SIG-M5 (cell line): ENCODE measurements at places on chromosomes 4 and X.

DNA sequence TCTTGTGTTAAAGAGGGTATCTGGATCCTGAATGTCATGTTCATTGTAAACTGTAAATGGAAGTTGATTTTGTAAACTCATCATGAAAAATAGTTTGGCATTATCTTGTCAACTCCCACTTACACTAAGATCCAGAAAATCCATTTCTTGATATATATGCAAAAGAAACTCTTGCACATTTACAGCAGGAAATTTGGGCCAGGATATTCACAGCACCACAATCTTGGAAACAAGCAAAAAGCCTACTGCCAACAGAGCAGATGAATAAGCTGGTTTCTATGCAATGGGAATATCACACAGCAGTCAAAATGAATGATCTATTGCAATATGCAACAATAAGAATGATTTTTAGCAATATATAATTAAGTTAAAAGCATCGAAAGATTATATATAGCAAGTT is 8.6 kb downstream of the GABRA4 start:
- no peak for DNase-seq

DNA sequence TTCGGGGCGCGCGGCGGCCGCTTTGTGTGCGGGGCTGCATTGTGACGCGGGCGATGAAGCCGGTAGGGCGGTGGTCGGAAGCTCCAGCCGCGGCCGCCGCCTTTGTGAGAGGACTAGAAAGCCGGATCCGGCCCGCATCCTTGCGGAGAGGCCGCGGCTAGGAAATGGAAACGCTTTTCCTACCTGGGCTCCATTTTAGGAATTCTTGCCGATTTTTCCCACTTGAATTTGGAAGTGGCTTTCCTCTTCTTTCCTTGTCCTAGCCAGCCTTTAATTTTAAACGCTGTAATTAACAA is 708 bp downstream of the TMSB4X start:
- DNase-seq = no peak

- no peak for DNase-seq
Measured at GRCh38 chr4:163866728-163867315, 372.3 kb downstream of the TMA16 start.

DNA sequence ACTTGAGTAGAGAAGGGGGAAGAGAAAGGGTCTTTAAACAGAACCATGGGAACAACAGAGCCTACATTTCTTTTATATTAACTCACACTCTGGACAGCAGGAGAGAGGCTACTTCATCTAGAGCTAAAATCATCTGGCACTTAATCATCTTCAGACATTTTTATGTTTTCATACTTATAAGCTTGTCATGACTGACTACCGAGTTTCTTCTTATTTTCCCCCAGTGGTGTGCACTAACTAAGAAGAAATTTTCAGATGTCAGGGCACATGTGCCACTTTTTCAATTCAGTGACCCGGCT is 11.8 kb upstream of the RTL5 start:
- no peak for DNase-seq

DNA sequence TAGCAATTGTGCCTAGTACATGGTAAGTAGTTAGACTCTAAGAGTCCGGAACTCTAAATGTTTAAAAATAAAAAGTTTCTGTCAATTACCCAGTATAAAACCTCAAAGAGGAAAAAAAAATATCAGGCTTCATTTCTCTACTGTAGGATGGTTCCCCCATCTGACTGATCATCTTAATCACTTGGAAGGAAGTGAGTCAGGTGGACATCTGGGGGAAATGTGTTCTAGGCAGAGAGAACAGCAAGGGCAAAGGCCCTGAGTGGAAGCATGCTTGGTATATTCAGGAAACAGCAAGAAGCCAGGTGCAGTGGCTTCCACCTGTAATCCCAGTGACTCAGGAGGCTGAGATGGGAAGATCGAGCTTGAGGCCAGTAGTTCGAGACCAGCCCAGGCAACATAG is 2.9 kb upstream of the EIF1AX start:
- DNase-seq = no peak

GRCh38 chr4:89468602-89469001 is 161.0 kb upstream of the GPRIN3 start:
- DNase-seq = no peak

GRCh38 chr4:15551740-15552446 is 82.2 kb downstream of the CC2D2A start:
- DNase-seq = no peak

GRCh38 chrX:130111220-130112154 is 1.2 kb upstream of the ELF4 start:
- DNase-seq = no peak

- no peak for DNase-seq
Measured at GRCh38 chr4:146033149-146033548, 94.5 kb upstream of the ZNF827 start.

DNA sequence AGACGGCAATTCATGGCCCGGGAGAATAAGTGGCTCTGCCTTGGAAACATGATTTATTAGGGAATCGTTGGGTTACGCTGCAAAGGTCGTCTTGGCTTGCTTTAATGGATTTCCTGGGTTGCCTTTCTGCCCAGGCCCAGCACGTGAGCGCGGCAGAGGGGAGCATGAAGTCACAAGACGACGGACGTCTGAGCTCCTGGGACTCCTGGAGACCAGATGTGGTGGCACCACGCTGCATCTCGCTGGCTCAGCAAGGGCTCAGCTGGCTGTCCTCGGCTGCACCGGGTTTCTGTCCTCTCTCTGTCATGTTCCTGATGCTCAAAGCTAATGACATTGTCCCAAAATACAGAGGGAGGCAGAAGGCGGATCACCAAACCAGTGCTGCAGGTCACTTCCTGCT is 61.2 kb downstream of the C4orf50 start:
- DNase-seq = no peak

- DNase-seq = no peak
Measured at GRCh38 chrX:136199365-136199764, 51.8 kb downstream of the MAP7D3 start.

DNA sequence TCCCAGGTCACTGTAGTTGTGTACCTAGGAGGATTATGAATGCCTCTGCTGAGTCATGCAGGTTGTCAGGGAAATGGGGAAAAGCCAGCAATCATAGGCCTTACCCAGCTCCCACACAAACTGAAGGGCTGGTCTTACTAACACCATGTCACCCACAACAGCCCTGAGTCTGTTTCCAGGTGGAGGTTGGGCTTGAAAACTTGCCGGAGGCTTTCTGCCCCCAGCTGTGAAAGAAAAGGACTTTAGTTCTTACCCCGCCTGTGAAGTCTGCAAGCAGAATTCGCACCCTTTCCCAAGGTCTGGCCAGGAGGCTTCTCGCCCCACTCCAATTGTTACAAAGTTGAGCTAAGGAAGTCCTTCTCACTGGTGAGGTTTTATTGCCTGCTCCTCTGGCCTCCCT is 143.9 kb downstream of the RPS6KA6 start:
- DNase-seq = no peak

DNA sequence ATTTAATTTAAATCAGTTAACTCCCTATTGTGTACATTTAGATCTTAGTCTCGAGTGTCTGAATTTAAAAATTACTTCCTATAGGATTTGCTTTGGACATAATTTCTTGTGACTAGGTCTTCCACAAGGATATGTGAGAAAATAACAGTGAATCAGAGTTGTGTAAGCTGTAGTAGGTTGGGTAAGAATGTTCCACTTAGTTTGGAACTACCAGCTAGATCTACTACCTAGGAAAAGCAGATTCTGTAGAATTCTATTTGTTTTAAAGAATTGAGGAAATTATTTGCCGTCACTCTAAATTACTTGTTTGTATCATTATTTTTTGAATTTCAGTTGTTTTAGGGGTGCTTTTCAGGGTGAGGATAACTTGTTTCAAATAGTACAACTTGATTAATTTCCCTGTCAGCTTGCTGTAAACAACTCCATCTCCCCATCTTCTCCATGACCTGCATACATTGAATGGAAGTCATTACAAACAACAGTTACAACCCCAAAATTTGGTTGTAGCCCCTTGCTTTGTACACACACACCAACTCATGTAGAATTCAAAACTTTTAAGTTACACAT is 1.3 kb downstream of the MTHFD2L start:
- no peak for DNase-seq

- DNase-seq = no peak
Measured at GRCh38 chrX:141314441-141314840, 72.1 kb upstream of the SPANXC start.

DNA sequence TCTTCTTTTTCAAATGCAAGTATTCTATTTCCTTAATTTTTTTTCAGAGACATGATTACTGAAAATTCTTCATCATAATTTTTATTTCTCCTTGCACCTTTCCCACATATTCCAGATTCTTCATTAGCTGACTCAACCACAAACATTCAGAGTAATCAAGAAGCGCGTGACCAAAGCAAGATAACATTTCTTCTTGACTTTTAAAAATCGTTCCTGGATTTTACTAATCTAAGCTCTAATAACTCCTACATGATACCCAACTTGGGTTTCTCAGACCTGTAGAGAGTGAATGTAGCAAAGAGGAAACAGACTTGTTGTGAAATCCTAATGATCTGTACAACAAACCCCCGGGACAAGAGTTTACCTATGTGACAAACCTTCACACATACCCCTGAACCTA is 615.0 kb downstream of the TMA16 start:
- DNase-seq = no peak

DNA sequence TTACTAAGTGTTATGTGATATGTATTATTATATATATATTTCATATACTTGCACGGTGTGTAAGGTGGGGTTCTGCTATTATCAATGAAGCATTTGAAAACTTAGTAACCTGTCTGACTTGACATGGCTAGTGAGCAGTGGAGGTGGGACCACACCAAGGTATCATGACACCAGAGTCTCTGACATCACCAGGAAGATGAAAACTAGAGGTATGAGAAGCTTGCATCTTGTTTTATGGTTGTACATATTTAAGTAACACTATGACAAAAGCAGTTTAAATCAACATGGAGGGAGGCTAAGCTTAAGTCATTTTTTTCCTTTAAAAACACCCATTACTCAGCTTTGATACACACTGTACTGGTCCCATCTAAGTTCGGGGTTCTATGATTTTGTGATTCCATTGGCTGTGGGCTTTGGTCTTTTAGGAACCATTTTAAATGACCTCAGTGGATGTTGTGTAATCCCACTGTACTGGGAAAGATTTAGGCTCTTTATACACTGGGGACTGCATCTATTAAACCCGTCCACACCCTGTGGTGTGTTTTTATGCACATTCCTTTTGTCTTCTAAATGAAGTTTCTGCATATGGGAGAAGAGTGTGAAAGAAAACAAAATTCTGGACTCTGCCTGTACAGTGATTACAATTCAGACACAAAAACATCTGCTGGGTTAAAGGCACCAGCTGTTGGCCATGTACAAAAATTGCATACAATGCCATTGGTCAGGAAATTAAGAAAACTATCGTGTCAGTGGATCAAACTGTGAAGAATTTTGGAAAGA is 570.6 kb downstream of the SPRY1 start:
- no peak for DNase-seq

GRCh38 chrX:2492531-2493218 is 8.1 kb downstream of the DHRSX start:
- no peak for DNase-seq

DNA sequence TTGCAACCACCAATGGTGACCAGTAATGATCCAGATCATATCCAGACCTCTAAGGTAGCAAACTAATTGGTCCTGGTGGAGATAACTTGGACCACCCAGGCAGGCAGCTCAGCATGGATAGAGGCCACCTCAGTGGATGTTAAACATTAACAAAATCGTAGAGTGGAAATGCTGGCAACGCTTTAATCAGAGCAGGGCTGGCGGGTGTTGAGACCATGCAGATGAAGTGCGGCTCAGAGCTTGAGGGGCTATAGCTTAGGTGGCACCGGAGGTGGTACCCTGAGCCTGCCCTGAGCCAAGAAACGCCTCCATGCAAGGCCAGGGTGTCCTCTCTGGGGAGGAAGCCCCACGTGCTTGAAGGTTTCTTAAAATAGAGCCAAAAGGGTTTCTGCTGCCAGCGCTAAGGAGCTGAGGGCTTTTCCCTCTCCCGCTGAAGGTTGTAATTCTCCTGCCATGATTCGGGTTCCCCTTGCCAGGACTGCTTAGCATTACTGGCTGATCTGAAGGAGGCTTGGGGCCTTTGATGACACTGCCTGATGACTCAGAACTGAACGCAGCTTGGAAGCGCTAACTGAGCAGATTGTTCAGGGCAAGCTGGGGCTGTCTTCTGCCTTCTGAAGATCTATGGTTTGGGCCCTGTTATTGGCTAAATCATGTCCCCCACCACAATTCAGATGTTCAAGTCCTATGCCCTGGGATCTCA is 177.8 kb upstream of the ATP6AP2 start:
- no peak for DNase-seq

- no peak for DNase-seq
Measured at GRCh38 chr4:109418588-109418987, 15.0 kb upstream of the SEC24B start.

- DNase-seq = no peak
Measured at GRCh38 chr4:81408341-81408740, 63.4 kb downstream of the RASGEF1B start.

GRCh38 chr4:79174490-79175252 is 151.2 kb downstream of the NAA11 start:
- no peak for DNase-seq

GRCh38 chr4:72022553-72022952 is 9.2 kb upstream of the NPFFR2 start:
- no peak for DNase-seq

DNA sequence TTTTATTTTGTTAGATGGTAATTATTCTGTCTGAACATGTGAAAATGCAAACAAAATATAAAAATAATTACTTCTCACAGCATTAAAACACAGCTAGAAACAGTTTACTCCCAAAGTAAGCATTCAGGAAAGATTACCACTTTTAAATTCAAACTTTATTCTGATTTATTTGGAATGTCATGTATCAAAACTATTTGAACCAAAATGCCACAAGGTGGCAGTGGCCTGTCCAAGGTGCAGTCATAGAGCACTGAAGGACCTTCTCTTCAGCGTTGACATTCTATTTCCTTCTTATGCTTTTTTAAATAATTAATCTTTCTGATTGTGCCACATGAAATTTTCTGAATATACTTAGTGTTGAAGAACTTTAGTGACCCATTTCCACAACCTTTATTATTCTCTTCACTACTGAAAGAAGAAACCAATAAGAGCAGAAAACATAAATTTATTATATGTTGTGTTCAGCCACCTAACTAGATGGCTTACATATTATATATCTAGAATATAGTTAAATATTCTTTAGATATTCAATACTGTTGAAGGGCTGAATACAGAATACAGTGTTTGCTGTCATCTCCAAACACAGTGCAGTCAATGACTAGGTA is 283.6 kb downstream of the CFAP299 start:
- no peak for DNase-seq

GRCh38 chr4:26226629-26227376 is 94.0 kb upstream of the RBPJ start:
- DNase-seq = no peak

GRCh38 chr4:172147687-172148086 is 334.5 kb downstream of the GALNTL6 start:
- no peak for DNase-seq

- no peak for DNase-seq
Measured at GRCh38 chr4:46908148-46908547, 897 bp downstream of the COX7B2 start.

DNA sequence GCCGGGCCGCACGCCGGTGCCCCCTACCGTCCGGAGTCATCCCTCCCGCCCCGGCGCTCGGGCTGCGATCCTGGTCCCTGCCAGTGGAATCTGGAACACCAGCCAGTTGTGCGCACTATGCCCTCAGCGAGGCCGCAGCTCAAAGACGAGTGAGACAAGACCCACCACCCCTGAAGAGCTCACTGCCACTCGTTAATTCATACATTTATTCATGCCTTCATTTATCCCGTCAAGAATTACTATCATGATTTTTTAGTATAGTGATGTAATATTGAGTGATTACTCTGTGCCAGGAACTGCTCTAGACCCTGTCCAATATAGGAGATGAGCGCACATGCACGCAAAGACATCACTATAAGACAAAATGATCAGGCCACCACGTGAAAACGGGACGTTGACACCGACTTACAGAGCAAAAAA is 247 bp upstream of the PPA2 start:
- peak; percentile 2 for DNase-seq

- no peak for DNase-seq
Measured at GRCh38 chr4:169941141-169941540, 85.1 kb downstream of the MFAP3L start.
